ENCODE measurements at places on chromosomes 7 and 10.

DNA sequence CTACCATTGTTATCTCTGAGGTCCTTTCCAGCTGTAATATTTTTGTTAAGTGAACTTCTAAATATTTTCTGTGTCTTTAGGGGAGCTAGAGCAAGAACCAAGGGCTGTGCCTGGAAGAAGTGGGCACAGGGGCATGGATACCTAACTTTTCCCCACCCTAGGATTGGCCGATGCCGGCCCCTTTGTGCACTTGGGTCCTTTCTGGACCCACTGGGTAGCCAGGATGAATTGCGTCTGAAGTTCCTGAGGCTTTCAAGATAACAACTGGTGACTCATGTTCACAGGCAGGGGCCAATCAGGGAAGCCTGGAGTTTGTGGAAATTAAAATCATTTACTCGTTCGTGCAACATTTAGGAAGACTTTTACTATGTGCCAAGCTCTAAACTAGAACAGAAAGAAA, 758 bp downstream of the DPCD start:
- no peak for DNase-seq

- no peak for DNase-seq
These were observed 6.9 kb upstream of the SFRP5 start for GRCh38 chr10:97778452-97779302.

- no peak for DNase-seq
These were observed 1160.3 kb upstream of the AUTS2 start for GRCh38 chr7:68438016-68438415.

GRCh38 chr7:155337946-155338631, 40.4 kb downstream of the INSIG1 start:
- no peak for DNase-seq

- DNase-seq: no peak
These were observed 70.5 kb downstream of the GNA12 start for GRCh38 chr7:2773608-2774007.

DNA sequence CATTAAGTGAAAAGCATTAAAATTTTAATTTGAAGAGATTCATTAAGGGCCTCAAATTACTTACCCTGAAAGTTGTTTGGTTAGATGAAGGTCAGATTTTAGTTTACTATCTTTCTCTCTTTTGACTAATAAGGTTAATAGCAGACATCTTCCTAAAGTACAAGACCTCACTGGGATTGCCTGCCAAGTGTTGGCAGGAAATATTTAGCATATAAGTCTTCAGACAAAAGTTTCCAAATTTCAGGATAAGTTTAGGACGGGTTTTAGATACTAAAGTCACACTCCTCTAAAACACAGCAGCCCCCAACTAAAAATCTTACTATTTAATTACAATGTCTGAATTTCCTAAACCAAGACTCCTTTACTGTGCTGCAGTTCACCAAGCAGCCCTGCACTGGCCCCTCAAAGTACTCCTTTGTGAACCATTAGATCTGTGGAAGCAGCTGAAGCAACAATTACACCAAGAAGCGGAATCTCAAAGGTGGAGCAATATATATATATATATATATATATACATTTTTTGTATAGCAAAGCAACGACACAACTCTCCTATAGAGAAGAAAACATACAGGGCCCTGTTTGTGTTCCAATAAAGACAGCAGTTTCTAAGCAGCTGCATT, 91.2 kb upstream of the KCNIP2 start:
- DNase-seq: no peak

All from stimulated activated CD8-positive, alpha-beta memory T cell treated with anti-CD3 and anti-CD28 coated beads, Interleukin-2, amount 100 ng/mL, for 1 hour (primary cell).